ENCODE measurements at places on chromosomes 1 and 21. TPM values are rescaled to one million over a fixed set of nuclear protein-coding genes. Genes with fewer than 3 reads are reported as not detected.

HES4 gene
- 141 TPM for total RNA-seq

C1orf74 gene
- total RNA-seq, result 4.4 TPM

FNBP1L gene
- total RNA-seq, result 37.6 TPM

MEAF6 gene
- 64.2 TPM for total RNA-seq

TTC39A gene
- total RNA-seq, result 21.3 TPM

OR10J4 gene
- total RNA-seq, result not detected

TTC34 gene
- total RNA-seq, result 0.46 TPM

RCAN3 gene
- total RNA-seq, result 13.5 TPM

RSPO1 gene
- not detected for total RNA-seq

GOLT1A gene
- total RNA-seq, result 1.7 TPM

NPHS2 gene
- total RNA-seq, result not detected

TSACC gene
- total RNA-seq, result 0.69 TPM

RBP7 gene
- total RNA-seq, result 11.8 TPM

LIN28A gene
- total RNA-seq, result not detected

LMOD1 gene
- not detected for total RNA-seq

EPHA10 gene
- under 0.01 TPM for total RNA-seq

TMEM269 gene
- not detected for total RNA-seq
